Midbrain (tissue), 1 donor: ENCODE measurements at places on chromosomes 3 and 15.
A peak's percentile ranks its signal among the peaks of the same experiment; 100 is the strongest.

DNA sequence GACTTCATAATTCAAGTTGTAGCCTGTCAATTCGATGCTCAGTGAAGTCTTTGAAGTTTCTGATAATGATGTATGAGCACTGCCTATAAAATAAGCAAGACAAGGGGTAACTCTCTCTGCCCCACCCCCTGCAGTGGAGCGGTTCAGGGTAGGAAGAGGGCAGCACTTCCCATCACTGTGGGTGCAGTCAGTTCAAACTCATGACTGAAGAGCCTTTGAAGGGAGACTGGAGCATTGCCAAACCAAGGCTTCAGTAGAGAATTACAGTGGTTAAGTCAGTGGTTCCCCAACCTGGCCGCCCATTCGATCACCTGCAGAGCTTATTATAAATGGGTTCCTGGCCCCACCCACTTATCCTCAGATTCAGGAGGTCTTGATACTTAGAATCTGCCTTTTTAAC lies 190.6 kb downstream of the SHQ1 start:
- DNase-seq, result peak; percentile 24

GRCh38 chr15:57631386-57632110 lies 39.8 kb downstream of the MYZAP start:
- no peak for DNase-seq

DNA sequence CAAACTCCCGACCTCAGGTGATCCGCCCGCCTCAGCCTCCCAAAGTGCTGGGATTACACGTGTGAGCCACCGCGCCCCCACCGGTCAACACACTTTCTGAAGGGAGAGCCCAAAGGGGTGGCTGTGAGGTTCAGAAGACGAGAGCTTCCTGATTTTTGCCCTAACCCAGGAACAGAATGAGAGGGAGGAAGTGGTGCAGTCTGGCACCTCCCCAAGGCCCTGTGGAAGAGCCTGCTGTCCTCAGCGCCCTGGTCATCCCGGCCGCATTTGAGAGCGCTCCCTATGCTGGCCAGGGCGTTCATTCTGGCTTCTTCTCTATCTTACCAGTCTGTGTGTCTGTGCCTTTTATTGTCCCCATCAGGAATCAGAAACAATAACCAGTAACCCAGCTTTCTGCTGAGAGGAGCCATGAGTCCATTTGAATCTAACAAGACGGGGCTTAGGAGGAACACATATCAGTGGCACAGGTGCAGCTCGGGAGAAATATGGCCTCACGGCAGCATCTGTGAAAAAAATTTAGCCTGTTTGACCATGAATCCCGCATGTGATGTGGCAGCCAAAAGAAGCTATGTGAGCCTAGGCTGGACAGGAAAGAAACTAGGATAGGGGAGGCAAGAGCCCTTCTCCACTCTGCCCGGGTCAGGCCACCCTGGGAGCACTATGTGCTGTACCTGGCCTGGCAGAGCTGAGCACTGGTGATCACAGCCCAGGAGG lies 12.9 kb downstream of the BDH1 start:
- peak; percentile 31 for DNase-seq

GRCh38 chr3:124558991-124559845 lies 171.0 kb upstream of the UMPS start:
- DNase-seq, result peak; percentile 65

GRCh38 chr3:180680097-180680430 lies 775 bp upstream of the CCDC39 start:
- peak; percentile 14 for DNase-seq

GRCh38 chr3:127291114-127291513 lies 3.3 kb upstream of the PRR20G start:
- no peak for DNase-seq

GRCh38 chr3:36124118-36124796 lies 256.0 kb upstream of the STAC start:
- no peak for DNase-seq
